ENCODE measurements at places on chromosomes 7 and 10.

DNA sequence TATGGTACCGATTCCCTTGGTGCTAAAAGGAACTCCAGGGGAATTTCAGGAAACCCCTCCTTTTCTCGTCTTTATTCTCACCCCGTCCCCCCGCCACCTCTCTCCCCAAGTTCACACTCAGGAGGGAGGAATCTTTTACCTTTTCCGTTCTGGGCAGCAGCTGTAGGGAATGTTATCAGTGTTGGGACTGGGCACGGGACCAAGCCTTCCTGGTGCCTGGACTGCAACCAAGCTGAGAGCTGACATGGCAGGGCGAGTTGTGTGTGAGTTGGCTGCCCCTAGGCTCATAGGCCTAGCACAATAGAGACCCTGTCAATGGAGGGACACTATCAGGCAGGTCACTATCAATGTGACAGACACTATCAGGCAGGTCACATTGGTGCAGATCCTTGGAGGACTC is 121.4 kb downstream of the TCF7L2 start:
- DNase-seq = no peak

GRCh38 chr10:71856619-71857018 is 5.6 kb upstream of the PSAP start:
- no peak for DNase-seq

GRCh38 chr10:97597778-97598177 is 8.3 kb downstream of the C10orf62 start:
- no peak for DNase-seq

DNA sequence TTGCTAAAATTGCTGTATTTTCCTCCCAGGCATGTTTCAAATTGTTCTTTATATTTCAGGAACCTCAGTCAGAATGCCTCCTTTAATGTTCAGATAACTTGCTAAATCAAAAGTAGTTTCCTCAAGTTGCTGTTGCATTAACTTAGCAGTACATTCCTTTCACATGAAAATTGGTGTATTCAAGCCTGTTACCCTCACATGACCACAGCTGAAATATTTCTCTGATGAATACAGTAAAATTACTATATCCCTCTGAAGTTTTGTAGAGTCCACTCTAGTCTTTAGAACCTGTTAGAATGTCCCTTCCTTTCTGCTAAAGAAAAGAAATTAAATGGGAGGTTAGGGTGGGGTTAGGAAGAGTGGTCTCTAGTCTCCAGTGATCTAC is 24.5 kb upstream of the C1GALT1 start:
- no peak for DNase-seq

- DNase-seq = no peak
Observed at GRCh38 chr10:131271195-131271880, 40.2 kb downstream of the TCERG1L start.

- DNase-seq = no peak
Observed at GRCh38 chr10:132048294-132048667, 17.5 kb upstream of the JAKMIP3 start.

Data from GM19239 (cell line).